MCF 10A (cell line): ENCODE measurements at places on chromosomes 2 and 18.

DNA sequence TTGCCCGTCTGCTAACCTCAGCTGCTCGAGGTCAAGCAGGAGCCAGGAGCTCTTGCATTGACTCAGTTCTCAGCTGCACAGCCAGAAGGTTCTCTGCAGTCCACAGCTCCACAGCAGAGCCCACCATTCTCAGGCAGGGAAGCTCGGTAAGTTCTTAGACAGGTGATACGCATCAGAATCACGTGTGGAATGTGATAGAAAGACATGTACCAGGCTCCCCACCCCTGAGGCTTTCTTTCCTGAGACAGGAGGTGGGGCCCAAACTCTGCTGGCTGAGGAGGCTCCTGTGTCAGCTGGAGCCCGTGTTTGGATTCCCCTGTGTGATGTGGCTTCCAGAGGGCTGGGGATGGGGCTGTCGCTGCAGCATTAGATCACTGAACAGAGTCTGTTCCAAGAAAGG, 28.0 kb downstream of the DIPK1C start:
- DNase-seq: no peak

DNA sequence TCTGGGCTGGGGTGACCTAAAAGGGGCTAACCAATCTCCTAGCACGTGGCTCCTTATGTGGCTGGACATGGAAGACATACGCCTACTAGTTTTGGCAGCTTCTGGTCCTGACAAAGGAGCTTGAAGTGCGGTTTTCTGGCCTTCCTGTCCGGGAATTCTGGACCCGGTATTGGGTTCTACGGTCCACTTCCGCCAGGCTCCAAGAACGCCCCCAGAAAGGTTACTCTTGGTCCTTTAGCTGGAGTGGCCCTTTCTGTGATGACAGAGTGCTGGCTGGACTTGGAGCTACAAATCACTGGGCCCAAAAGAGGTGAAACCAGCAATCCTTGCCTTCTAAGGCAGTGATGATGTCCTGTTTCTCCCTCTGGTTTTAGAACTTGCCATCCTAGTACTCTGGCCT, 164.2 kb upstream of the EPAS1 start:
- DNase-seq: no peak

GRCh38 chr2:46131-46470, 204 bp downstream of the FAM110C start:
- DNase-seq: no peak

GRCh38 chr2:238945433-238946150, 97.7 kb downstream of the TWIST2 start:
- peak; percentile 67 for DNase-seq

GRCh38 chr2:218216336-218216673, 684 bp upstream of the ARPC2 start:
- DNase-seq: no peak

DNA sequence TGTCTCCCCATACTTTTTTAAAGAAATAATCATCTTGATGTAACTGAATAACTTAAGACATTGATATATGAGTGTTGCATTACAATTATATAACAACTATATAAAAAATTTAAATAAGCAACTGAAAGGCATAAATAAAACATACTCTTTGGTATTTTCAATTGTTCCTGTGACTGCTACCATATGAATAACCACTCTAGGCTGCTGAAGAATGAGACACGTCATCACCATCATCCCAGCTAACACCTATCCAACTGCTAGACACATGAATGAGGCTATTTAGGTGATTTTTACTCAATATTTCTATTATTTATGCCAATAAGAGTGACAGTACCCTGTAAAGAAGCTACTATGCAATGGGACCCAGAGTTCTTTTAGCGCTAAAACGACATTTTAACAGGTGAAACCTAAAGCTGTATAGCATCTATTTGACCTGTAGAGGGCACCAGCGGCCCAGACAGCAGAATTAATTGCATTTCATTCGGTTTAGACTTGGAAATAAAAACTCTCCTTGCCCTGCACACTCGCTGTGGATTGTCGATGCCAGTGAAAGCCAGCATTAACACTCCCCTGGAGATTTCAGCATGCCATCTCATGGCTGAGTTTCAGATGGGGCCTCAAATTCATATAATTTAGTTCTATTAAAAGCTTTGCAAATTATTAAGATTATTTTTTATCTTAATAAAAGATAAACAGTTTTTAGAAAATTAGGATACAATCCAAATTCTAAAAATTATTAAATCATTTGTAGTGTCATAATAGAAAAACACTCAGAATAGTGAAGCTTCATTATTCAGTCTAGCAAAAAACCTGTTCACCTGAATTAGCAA, 89.4 kb upstream of the MAP2 start:
- peak; percentile 84 for DNase-seq

GRCh38 chr2:14778015-14778414, 145.5 kb downstream of the LRATD1 start:
- peak; percentile 48 for DNase-seq

DNA sequence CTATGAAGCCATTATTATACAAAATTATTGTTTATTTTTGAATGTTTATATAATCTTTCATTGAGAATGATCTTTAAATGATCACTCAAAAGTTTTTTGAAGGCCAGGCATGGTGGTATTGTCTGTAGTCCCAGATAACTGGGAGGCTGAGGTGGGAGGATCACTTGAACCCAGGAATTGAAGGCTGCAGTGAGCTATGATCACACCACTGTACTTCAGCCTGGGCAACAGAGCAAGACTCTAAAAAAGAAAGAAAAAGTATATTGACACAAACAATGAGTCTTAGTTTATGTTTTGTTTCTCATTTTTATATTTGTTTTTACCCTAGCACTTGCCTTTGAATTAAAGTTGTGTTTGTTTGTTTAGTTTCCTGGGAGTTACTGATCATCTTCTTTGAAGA, 2.3 kb downstream of the TWSG1 start:
- no peak for DNase-seq

GRCh38 chr2:38959938-38960608, 70.4 kb downstream of the ARHGEF33 start:
- no peak for DNase-seq

DNA sequence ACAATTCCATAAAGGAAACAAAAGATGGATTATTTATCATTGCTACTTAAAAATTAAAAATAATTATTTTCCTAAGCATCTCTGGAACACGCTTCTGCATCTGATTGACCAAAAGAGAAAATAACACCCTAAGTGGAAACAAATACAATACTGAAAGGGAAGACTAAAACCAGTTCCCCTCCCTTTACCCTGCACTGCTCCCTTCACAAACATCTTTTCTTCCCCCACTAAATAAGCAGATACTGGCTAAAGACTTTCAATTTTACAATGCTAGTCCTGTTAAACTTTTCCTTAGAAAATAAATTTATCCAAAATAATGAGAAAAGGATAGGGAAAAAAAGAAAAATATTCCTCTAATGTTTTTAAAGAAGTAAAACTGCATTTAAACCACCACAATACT, 4.3 kb downstream of the NCKAP1 start:
- DNase-seq: no peak

- DNase-seq: no peak
Observed at GRCh38 chr2:114800371-114800770, 357.9 kb downstream of the DPP10 start.

GRCh38 chr18:63844254-63844653, 43.3 kb upstream of the SERPINB2 start:
- DNase-seq: peak; percentile 68

GRCh38 chr2:220455351-220455990, 828.0 kb downstream of the SLC4A3 start:
- DNase-seq: no peak

DNA sequence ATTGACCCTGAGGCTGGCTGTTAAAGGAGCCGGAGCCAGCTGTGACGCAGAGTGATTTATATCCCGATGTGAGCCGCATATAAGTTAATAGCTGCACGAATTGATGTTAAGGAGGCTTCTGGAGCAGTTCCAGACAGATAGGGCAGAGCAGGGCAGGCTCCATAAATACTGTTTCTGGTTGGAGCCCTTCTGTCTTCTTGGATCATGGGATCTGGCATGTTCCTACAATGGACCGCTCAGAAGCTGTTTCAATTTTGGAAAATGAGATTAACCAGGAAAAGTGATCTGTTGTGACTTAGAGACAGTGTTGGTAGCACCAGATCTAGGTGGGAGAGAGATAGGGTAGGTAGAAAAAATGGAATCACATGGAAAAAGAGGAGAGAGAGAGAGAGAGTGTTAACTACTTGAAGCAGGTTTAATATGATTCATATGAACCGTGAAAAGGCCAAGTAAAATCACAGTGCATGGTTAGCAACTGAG, 4.8 kb upstream of the IGFBP5 start:
- no peak for DNase-seq

- peak; percentile 47 for DNase-seq
Observed at GRCh38 chr18:76405681-76406356, 89.2 kb downstream of the ZNF516 start.

- DNase-seq: no peak
Observed at GRCh38 chr2:11122380-11122779, 32.9 kb upstream of the SLC66A3 start.

DNA sequence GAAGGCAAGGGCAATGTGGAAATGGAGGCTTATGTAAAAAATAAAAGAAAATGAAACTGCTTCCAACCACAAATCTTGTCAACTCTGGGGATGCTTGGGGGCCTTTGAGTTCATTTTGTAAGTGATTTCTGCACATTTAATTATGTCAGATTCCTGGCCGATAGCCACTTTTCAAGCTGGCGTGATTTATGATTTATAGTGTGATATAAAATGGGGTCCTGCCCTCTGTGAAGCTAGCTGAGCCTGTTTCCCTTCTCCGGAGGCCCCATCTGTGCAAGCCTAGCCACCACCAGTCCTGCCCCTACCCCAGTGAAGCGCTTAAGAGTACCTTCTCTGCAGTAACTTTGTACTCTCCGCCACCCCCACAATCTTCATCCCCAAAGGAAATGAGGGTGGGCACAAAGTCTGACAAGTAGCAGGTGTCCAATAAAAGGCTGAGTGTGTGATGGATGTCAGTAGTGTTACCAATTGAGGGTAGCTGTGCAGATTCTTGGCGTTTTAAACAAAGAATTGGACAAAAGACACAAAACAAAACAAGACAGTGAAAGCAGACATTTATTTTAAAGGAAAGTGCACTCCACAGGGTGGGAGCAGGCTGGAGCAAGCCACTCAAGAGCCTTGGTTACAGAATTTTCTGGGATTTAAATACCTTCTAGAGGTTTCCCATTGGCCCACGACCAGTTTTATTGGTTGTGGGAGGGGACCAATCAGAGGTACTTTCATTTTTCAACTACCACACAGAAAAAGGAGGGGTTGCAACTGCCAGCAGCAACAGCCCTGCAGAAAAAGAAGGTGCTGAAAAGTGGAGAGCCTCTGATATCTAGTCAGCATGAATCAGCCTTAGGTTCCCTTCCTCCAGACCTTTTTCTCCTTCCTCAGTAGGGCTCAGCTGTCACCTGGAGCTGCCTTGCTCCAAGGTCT, 39.0 kb upstream of the SIX3 start:
- DNase-seq: peak; percentile 6

GRCh38 chr18:35049111-35050027, 8.2 kb downstream of the MAPRE2 start:
- no peak for DNase-seq

GRCh38 chr2:1546023-1546591, 132.8 kb downstream of the TPO start:
- peak; percentile 73 for DNase-seq

GRCh38 chr2:3399381-3399780, 19.9 kb downstream of the TRAPPC12 start:
- no peak for DNase-seq

DNA sequence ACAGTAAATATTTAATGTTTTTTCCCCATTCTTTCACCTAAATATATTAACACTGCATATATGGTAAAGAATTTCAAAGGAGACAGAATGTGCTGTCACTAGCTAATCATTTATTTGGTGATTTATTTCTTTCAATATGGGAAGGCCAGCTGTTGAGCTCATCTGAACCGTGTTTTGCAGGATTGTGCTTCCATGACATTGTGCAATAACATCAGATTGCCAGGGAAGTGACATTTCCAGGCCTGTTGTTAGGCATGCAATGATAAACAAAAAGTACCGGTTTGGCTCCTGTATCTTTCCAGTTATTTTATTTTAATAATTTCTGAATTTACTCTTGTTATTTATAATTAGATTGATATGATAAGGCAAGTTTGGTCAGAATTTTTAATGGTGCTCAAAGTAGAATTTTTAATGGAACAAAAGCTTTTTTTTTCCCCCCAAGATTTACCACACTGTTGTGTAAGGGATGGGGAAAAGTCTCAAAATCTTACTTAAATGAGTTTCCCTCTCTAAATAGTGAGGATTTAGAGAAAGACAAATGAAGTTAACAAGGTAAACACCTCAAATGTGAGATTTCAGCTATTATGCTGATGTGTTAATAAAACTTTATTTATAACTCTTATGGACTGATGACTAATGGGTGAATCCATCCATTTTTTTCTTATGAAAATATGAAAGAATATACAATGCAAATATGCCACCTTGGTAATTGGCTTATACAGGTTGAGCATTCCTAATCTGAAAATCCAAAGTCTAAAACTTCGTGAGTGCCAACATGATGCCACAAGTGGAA, 52.7 kb downstream of the MALT1 start:
- DNase-seq: no peak

DNA sequence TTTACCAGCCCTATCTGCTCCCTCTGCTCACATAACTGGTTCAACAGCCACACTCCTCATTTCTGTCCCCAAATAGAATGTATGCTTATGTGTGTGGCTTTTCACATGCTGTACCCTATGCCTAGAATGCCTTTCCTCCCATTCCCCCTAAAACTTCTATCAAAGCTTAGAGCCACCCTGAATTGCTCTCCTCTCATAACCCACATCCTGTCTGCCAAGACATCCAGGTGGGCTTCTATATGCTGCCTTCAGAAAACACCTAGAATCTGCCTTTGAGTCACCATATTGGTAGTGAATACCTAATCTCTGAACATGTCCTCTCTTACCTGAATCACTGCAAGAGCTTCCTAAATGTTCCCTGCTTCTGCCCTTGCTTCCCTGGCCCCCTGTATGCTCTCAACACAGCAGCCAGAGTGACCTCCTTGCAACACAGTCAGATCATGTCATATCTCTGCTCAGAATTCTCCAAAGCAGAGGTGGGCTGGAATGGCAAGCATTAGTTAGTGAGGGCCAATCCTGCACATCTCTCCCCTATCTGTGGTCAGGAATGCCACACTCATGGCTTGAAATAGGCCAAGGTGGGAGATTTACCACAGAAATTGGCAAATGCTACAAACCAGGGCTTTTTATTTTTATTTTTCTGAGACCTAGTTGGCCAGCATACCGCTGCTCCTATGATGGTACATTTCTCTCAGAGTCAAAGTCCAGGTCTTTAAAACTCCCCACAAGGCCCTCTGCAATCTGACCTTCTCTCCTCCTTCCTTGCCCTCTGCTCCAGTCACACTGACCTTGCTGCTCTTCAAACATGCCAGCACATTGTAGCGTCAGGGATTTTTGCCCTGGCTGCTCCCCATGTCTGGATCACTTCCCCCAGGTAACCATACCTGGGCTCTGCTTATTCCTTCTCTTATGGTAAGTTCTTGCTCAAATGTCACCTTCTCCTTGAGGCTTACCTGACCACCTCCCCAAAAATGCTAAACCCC, 111.8 kb upstream of the STON1 start:
- DNase-seq: no peak

GRCh38 chr2:97967216-97967592, 28.5 kb downstream of the TMEM131 start:
- DNase-seq: no peak

- DNase-seq: no peak
Observed at GRCh38 chr18:57961411-57961810, 82.6 kb upstream of the NEDD4L start.

GRCh38 chr2:10410001-10410822, 37.9 kb downstream of the ODC1 start:
- no peak for DNase-seq
